ENCODE measurements at places on chromosomes 12 and 14.
A peak's percentile ranks its signal among the peaks of the same experiment; 100 is the strongest.

DNA sequence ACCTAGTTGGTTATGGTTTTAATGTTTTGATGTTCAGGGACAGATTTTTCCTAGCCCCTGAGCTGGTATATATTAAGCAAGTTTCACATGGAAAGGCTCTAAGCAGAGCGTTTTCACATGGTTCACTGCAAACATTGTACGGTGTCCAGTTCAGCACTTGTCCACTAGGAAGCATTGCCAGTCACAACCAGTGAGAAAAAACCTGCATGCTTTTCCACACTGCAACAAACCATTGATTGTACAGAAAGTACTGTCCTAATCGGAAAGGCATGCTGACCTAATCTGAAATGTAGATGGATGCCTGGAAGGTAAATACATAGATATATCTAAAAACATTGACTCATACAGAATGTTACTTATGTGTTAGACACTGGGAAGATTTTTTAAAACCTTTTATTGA, 25.0 kb upstream of the NPAS3 start:
- DNase-seq: no peak
- H3K4me1 ChIP-seq: no peaks in the 10 kb centered on the region
- no peak overlapping the region for H3K4me3 ChIP-seq
- H3K36me3 ChIP-seq: no peaks in the 10 kb centered on the region
- H3K27me3 ChIP-seq: no peaks in the 10 kb centered on the region

GRCh38 chr12:93297032-93297431, 80.7 kb upstream of the NUDT4 start:
- no peaks in the 10 kb centered on the region for H3K4me1 ChIP-seq
- no peaks in the 10 kb centered on the region for H3K36me3 ChIP-seq
- no peak overlapping the region for H3K4me3 ChIP-seq
- DNase-seq: no peak
- H3K27me3 ChIP-seq: no peaks in the 10 kb centered on the region

- peak overlapping the region; percentile 91 for H3K4me3 ChIP-seq
- H3K4me1 ChIP-seq: peaks cover 42% of the 10 kb centered on the region
- peak overlapping the region; percentile 36 for H3K27ac ChIP-seq
- DNase-seq: peak; percentile 25
Observed at GRCh38 chr14:59482541-59483331, 1.5 kb downstream of the L3HYPDH start.

GRCh38 chr12:122793685-122794106, 19.3 kb downstream of the CCDC62 start:
- H3K36me3 ChIP-seq: no peaks in the 10 kb centered on the region
- no peaks in the 10 kb centered on the region for H3K4me1 ChIP-seq
- no peak for DNase-seq
- no peak overlapping the region for H3K4me3 ChIP-seq
- no peaks in the 10 kb centered on the region for H3K27me3 ChIP-seq
